ENCODE measurements at places on chromosomes 6 and 20.

- DNase-seq = no peak
Observed at GRCh38 chr6:100806296-100806695, 74.8 kb downstream of the ASCC3 start.

GRCh38 chr6:88616380-88616779, 347.0 kb downstream of the RNGTT start:
- DNase-seq = no peak

GRCh38 chr6:36970892-36971842, 14.8 kb downstream of the MTCH1 start:
- no peak for DNase-seq

- no peak for DNase-seq
Observed at GRCh38 chr20:1287306-1287705, 21.2 kb downstream of the SNPH start.

- no peak for DNase-seq
Observed at GRCh38 chr6:158674342-158675131, 24.7 kb downstream of the SYTL3 start.

GRCh38 chr6:6474170-6474920, 114.2 kb upstream of the LY86 start:
- no peak for DNase-seq

DNA sequence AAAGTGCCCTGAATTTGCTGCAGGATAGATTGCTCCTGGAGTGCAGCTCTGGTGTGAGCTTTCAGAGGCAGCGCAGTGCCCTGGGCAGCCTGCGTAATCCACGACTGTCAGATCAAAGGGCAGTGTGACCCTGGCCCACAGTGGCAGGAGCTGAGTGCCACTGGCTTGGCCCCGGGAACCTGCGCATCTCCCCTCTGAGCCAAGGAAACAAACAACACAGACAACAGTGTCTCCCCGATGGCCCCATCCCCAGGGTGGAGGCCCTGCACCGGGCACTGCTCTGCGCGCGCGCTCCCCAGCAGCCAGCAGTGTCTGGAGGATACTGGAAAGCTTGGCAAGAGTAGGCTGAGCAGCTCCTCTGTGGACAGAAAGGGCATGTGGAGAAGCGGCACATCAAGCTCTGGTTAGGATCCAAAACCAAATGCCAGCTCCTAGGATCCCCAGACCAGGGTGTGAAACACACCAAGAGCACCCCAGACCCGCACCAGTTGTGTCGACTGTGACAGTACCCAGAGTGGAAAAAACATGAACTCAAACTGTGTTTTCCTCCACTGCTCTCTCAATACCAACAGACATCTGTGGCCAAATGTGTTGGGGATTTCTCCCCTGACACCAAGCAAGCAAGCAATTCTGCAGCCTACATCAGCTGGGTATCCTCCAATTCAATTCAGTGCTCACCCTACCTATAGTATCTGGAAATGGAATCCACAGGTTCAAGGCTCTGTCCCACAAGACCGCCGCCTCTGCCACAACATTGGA, 26.7 kb downstream of the RBCK1 start:
- DNase-seq = no peak

GRCh38 chr6:169938262-169938701, 186.9 kb downstream of the ERMARD start:
- no peak for DNase-seq

All from activated T-cell treated with anti-CD3 and anti-CD28 coated beads, Interleukin-2, amount 50 U/mL, for 72 hours (primary cell).